ENCODE measurements at places on chromosomes 1 and 21.

DNA sequence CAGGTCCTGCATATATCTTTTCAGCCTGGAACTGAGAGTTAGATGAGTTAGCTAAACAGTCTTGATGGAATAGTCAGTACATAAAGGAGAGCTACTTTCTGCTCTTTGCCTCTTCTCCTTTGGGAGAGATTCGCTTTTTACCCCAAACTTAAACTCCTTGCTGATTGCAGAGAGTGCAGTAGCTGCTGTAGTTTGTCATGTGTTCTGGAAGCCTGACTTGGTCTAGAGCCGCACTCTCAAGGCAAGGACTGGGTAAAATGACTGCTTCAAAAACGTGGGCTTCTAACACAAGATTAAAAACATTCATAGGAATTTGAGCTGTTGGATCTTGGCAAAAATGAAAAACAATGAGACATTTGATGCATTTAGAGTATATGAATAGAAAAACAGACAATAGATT is 351.6 kb downstream of the RYR2 start:
- no peak for DNase-seq

DNA sequence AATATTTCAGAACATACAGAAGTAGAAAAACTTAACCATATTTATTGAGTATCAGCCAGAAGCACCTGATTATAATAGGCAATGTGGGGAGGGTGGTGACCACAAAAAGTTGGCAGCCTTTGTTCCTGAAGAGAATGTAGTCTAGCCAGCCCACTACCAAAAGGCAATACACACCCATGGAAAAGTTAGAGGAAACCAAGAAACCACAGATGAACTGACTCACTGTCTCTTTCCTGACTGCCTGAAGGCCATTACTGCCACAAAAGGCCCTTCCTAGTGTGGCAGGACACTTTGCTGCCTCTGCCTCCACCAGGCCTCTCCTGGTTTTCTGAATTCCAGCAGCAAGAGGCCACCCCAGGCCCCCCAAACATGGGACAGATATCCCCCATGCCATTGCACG is 14.6 kb upstream of the PROX1 start:
- no peak for DNase-seq

- DNase-seq = no peak
Observed at GRCh38 chr1:203281851-203282661, 23.3 kb upstream of the BTG2 start.

DNA sequence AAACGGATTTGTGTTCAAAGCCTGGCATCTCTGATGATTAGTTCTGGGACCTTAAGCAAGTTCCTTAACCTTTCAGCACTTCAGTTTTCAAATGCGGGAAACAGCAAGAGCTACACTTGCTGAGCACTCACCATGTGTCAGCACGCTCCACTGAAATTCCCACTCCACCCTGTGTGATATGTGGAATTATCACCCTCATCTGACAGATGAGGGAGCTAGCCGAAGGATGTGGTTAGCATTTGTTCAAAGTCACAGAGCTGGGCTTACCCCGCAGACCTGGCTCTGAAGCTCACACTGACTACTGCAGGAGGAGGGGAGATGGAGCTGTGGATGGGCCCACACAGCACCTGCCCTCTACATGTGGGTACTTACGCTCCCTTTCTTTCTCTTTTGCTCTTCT is 29.1 kb downstream of the IL12RB2 start:
- DNase-seq = peak; percentile 65

DNA sequence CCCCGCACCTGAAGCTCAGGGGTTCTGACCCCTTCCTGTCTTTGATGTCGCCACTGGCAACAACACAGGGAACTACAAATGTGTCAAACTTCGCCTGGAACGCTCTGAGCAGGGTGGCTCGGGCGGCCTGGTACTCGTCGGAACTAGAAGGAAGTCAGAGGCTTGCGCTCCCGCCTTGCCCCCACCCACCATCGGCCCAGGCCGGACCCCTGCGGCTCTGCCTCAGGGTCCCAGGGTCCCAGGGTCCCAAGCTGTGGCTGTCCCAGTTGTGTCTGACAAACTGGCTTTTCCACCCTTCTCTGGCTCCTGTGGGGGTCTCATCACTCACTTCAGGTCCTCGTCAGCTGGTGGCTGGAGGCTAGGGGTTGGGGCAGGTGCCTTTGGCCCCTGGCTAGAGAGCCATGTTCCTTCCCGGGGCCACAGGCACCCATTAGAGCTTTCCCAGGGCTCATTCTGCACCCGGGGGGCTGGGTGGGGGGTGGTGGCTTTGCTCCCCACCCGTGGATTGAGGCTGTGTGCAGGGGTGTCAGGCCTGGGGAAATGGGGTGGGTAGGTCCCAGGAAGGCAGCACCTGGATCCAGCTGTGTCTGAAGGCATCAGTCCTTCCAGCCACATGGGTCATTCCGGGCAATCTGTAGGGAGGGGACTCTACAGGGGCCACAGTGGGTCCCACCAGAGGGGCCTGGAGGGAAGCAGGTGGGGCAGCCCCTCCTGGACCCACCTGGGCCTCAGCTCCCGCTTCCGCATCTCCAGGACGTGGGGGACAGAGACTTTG is 8.0 kb upstream of the TMEM52 start:
- no peak for DNase-seq

GRCh38 chr1:154419620-154420571 is 14.8 kb downstream of the IL6R start:
- peak; percentile 77 for DNase-seq

Data from activated CD4-positive, alpha-beta T cell treated with anti-CD3 and anti-CD28 coated beads, Interleukin-10, Interleukin-2, amounts not matched to agents 100 ng/mL and 50 ng/mL, durations not matched to agents 16 hours and 8 hours (primary cell).